Brain pericyte (primary cell): ENCODE measurements at places on chromosomes 13 and 19.

DNA sequence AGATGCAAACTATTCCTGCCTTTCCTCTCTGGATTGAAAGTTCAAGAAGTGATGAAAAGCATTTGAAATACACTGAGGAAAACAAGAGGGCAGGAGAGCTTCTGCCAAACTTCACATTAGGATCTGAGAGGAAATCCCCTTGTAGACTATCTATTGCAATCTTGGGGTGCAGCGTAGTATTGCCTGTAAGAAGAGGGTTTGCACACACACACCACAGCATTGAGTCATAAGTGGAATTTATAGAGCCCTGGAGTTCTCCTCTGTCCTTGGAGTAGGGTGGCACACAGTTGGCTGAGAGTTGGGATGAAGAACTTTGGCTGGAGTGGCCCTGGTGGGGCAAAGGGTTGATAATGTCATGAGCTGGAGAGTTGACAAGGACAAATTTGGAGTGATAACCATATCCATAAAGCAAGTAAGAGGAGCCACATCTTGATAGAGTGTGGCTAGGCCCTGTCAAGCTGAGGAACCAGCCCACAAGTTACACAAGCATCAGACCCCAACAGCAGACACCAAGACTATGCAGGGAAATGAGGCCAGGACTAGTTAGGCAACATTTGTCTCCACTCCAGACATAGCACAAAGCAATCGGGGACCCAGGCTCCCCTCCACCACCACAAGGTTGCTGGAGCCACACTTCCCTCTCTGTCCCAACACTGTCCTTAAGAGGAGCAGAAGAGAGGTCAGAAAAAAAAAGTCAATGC lies 520.9 kb downstream of the KLF5 start:
- DNase-seq = no peak

DNA sequence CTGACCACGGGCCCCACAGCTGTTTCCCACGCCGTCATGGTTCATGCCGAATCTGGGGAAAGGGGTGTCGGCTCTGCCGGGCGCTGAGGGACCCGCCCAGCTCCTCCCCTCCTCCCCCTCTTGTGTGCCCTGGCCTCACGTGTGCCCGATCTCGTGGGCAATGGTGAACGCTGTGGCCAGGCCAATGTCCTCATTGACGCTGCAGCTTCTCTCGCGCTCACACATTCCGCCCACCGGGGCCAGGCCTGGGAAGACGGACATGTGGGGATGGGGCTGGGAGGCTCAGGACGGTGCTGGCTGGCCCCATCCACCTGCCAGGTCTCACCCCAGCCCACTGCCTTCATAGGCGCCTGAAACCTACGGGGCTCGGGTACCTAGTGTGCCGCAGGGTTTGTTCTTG lies 14.3 kb downstream of the ADAMTS10 start:
- no peak for DNase-seq

GRCh38 chr13:109118521-109118920 lies 489.1 kb downstream of the MYO16 start:
- no peak for DNase-seq

- no peak for DNase-seq
Measured at GRCh38 chr19:814152-815078, 7.3 kb downstream of the PLPPR3 start.

GRCh38 chr13:110334841-110335490 lies 27.9 kb downstream of the COL4A2 start:
- no peak for DNase-seq

DNA sequence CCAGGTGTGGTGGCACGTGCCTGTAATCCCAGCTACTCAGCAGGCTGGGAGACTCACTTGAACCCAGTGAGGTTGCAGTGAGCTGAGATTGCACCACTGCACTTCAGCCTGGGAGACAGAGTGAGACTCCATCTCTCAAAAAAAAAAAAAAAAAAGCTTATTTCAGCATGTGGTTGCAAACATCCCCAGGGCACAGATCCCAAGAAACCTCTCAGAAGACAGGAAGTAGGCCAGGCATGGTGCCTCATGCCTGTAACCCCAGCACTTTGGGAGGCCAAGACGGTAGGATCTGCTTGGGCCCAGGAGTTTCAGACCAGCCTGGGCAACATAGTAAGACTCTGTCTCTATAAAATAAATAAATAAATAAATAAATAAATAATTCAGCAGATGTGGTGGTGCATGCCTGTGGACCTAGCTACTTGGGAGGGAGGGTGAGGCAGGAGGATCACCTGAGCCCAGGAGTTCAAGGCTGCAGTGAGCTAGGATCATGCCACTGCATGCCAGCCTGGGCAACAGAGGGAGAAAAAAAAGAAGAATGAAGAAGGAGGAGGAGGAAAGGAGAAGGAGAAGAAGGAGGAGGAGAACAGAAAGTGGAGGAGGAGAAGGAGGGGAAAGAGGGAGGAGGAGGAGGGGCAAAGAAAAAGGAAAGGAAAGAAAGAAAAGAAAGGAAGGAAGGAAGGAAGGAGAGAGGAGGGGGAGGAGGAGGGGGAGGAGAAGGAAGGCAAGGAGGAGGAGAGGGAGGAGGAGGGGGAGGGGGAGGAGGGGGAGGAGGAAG lies 4.3 kb upstream of the LRRC8E start:
- no peak for DNase-seq

GRCh38 chr13:41232578-41233480 lies 30.5 kb downstream of the MTRF1 start:
- DNase-seq = no peak

DNA sequence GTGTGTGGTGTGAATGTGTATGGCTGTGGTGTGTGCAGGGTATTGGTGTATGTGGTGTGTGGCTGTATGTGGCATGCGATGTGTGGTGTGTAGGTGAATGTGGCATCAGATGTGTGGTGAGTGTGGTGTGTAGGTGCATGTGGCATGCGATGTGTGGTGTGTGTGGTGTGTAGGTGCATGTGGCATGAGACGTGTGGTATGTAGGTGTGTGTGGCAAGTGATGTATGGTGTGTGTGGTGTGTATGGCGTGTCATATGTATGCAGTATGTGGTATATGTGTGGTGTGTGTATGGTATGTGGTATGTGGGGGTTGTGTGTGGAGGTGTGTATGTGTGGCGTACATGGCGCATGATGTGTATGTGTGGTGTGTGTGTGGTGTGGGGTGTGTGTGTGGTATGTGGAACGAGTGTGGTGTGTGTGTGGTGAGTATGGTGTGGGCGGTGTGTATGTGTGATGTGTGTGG lies 63.4 kb downstream of the PEPD start:
- no peak for DNase-seq

DNA sequence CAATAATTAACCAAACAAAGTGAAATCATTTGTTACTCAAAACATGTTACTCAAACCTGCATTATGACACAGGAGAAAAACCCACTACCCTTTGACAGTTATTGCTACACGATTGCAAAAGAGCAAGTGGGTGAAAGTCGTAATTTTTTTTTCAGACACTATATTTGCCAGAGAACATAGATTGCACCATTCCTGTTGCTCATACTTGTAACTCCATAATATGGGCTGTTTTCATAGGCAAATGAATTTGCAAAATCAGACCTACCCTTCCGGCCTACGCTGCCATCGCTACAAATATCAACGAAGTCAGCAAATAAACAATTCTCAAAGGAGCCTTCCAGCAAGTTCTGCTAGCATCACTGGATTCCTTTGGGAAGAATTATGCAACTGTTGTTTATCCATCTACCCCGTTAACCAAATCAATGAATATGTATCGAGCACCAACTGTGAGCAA lies 396.5 kb downstream of the IRS2 start:
- DNase-seq = no peak

DNA sequence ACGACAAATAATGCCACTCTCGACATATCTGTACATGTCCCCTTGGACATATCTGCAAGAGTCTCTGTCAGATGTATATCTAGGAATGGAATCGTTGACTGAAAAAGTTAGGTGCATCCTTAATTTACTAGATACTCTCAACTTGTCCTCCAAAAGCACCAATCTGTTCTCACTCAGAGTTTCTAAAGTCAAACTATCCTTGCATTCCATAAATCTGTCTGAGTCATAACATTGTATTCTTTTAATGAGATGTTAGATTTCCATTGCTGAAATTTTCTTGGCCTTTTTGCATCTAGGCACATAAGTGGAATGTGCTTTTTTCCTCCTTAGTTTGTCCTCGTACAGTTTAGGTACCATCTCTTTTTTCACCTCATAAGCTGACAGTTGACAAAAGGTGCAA lies 139.8 kb downstream of the PTPRS start:
- no peak for DNase-seq

- no peak for DNase-seq
Measured at GRCh38 chr19:42563352-42564210, 31.1 kb downstream of the CEACAM8 start.

DNA sequence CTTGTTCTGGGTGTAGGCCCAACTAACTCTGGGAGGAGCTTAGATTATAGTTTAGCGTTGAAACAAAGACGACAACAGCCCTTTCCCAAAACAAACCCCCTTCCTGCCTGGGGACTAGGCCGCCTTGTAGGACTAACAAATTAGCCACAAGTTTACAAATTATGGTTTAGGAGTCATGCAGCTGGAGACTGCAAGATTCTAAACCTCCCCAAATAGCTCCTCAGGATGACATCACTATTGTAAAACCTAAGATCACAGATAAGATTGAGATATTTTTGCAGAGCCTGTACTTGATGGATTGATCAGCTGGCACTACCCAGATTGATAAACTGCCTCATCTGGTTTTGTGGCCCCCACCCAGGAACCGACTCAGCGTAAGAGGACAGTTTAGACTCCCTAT lies 2.3 kb upstream of the SLC25A15 start:
- DNase-seq = no peak

DNA sequence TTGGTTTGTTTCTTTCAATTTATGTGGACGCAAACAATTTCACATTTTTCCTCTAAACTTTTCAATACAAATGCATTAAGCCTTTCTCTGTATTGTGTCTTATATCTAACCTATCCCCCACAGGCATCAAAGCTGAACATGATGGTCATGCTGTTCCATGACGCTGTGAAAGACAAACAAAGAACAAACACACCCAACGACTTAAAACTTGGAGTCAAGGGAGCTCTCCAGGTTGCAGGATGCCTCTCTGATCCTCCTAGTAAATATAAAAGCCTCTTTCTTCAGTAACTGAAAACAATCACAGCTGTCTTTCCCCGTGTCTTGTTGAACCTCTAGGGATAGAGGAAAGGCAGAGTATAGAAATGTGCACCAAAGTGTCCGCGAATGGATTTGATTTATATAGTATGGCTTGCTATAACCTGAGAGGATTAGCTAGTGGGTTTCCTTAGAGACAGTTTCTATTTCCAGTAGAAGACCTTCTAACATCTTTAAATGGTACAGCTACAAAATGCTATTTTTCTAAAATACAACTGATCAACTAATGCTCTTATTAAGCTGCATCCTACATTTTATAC lies 43.1 kb downstream of the PCDH9 start:
- DNase-seq = no peak

- no peak for DNase-seq
Measured at GRCh38 chr13:73307481-73307880, 248.7 kb downstream of the KLF5 start.

GRCh38 chr13:84870190-84870589 lies 929.0 kb downstream of the SLITRK6 start:
- DNase-seq = no peak

DNA sequence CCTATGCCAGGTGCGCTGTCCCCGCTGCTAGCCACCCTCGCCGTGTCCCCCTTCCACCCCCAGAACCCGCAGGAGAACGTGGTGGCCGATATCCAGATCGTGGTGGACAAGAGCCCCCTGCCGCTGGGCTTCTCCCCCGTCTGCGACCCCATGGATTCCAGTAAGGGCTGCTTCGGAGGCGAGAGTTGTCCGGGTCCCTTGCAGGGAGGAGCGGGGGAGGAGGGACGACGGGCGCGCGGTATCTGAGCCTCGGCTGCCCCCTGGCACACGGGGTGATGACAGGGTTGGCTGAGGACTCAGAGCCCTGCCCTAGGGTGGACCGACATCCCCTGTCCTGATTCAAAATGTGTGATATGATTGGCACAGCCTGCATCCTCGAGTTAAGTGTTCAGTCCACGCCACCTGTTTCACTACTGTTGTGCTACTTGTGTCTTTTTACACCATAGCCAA lies 653 bp downstream of the MVB12A start:
- no peak for DNase-seq

DNA sequence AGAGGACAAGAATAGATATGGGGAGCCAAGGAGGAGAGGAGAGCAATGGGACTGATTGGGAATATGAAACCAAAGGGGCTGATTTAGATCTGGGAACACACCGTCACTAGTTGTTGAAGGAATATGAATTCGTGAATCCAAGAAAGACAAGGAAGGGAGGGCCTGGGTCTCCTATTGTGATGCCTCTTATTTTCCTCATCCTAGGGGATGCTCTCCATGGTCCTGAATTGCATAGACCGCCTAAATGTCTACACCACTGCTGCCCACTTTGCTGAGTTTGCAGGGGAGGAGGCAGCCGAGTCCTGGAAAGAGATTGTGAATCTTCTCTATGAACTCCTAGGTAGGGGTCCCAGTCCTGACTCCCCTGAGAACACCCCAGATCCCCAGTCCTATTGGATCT lies 21.5 kb downstream of the RYR1 start:
- no peak for DNase-seq

DNA sequence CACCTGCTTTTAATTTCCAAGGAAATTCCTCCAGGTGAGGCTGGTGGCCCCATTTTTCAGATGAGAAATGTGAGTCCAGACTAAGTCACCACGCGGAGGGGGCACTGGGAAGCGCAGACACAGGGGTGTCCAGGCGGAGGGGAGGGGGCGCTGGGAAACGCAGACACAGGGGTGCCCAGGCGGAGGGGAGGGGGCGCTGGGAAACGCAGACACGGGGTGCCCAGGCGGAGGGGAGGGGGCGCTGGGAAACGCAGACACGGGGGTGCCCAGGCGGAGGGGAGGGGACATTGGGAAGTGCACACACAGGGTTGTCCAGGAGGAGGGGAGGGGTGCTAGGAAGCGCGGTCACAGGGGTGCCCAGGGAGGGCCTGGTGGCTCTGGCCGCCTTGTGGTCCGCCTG lies 3.5 kb downstream of the GRK1 start:
- no peak for DNase-seq

DNA sequence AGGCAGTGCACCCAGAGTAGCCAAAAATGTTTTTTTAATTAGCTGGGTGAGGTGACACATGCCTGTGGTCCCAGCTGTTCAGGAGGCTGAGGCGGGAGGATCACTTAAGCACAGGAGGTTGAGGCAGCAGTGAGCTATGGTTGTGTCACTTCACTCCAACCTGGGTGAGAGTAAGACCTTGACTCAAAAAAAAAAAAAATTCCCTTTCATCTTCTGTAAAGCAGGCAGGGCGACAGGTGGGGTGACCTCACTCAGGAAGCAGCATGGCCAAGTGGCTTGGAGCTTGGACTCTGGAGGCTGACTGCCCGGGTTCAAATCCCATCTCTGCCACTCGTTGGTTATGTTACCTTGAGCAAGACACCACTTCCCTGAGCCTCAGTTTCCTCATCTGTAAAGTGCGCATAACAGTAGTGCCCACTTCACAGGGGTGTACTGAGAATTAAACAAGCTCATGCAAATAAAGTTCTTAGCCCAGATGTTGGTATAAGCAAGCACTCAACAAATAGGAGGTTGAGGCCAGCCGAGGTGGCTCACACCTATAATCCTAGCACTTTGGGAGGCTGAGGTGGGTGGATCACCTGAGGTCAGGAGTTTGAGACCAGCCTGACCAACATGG lies 48.3 kb downstream of the MAP4K1 start:
- no peak for DNase-seq
